Activated naive CD8-positive, alpha-beta T cell treated with anti-CD3 and anti-CD28 coated beads for 36 hours (primary cell): ENCODE measurements at places on chromosomes 6 and 20.

DNA sequence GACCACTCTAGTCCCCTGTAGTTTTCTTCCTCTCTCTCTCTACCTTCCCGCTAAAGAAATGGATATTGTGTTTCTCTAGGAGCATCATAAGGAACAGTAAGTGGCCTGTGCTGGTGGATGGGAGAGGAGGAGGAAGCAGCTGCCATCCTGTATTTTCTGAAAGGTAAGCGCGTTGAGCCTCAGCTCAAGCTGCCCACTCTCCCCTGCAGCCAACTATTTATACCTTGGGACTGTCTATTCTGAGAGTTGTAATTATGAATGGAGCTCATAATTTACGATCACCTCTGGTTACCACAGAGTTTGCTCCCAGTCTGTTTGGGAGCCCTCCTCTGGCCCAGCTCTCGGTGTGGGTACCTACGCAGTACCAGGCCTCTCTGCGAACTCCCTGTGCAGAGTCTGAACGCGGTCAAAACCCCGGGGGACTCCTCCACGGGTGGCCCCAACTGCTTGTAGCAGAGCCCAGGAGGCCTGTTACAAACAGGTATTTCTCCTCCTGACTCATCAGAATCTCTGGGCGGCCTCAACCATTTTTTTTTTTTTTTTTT lies 285.4 kb downstream of the SMOC2 start:
- DNase-seq, result no peak

DNA sequence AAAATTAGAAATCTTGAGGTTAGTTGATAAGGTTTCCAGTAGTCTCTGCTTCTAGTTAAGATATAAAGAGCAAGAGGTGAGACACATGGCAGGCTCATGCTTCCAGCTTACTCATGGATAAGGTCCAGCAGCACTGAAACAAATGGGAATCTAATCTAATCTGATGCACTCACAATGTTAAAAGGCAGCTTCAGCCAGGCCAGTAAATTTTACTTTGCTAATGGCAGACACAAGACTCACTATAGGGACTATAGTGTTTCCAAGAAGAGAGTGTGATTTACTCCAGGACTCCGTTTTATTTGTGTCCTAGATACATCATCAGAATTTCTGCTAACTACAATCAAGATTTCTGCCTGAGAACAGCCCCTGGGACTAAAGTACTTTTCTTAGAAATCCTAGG lies 324.8 kb downstream of the SMOC2 start:
- DNase-seq, result no peak

GRCh38 chr6:106122938-106123656 lies 37.0 kb downstream of the PRDM1 start:
- DNase-seq, result no peak

- no peak for DNase-seq
Observed at GRCh38 chr20:6855796-6856195, 88.3 kb downstream of the BMP2 start.

DNA sequence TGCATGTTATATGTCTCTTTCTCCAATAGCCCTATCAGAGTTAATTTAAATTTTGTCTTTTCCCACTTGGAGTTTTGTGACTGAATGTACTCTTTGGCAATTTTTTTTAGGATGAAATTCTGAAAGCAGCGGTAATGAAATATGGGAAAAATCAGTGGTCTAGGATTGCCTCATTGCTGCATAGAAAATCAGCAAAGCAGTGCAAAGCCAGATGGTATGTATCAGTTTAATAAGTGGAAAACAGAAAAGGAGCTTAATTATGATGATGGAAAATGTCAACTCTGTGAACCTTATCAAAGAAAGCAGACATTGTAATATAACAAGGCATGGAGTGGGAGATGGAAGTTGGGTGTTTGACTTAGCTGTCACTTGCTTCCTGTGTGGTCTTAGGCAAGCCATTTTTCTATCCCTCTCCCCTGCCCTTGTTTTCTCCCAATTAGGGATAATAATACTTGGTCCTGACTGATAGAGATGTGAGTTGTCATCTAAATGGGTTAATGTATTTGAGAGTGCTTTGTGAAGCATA lies 2.7 kb downstream of the CDC5L start:
- no peak for DNase-seq

DNA sequence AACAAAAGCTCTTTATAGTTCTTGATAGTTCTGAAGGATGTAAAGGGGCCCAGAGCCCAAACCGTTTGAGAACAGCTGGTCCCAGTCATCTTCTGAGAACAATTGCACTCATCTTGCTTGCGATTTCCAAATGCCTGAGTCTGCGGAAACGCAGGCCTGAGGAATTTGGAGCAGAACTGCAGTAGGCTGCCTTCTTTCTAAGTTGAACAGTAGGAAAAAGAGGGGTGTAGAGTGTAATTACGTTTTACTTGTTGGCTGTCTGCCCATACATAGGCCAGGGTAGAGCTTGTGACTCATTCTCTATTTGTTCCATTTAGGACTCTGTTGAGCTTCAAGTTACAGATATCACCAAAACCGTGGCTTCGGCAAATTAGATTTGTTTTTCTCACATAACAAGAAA lies 42.0 kb upstream of the KIF16B start:
- DNase-seq, result no peak

GRCh38 chr6:41092421-41093140 lies 19.8 kb downstream of the NFYA start:
- no peak for DNase-seq

DNA sequence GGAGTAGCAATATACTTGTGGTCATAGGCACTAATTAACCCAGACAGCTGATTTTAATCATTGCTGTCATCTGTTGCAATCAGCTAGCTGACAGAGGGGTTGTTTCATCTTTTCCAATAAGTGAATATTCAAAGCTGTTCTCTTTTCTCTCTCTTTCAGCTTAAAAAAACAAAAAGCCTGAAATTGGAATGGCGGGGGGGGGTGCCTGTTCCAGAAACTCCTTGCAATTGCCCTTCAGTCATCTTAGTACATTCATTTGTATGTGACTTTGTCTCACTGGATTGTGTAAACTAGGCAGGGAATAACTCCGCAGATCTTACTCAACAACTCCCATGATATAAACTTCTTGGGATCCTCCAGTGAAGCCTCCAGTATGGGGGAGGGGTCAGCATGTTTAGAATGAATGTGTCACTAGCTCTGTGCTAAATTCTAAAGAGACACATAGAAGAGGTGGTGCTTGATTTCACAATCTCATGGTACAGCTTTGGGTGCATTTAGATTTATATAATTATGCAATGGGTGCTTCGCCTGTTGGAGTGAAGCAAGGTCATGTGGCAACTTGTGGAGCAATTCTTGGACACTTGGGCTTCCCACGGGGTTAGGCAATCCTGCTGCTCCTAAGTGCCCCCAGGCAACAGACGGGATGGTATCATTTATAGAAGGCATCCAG lies 40.1 kb downstream of the SLC24A3 start:
- DNase-seq, result no peak
